ENCODE measurements at places on chromosomes 16 and 17. TPM values are rescaled to one million over a fixed set of nuclear protein-coding genes. Genes with fewer than 3 reads are reported as not detected.

The HOXB5 gene
- total RNA-seq = 0.74 TPM

The ANKRD40 gene
- total RNA-seq = 21.6 TPM

The MMP28 gene
- 32.2 TPM for total RNA-seq

The SNN gene
- 23.1 TPM for total RNA-seq

The ITGAE gene
- 30.9 TPM for total RNA-seq

The COA3 gene
- total RNA-seq = 89.4 TPM

DNA sequence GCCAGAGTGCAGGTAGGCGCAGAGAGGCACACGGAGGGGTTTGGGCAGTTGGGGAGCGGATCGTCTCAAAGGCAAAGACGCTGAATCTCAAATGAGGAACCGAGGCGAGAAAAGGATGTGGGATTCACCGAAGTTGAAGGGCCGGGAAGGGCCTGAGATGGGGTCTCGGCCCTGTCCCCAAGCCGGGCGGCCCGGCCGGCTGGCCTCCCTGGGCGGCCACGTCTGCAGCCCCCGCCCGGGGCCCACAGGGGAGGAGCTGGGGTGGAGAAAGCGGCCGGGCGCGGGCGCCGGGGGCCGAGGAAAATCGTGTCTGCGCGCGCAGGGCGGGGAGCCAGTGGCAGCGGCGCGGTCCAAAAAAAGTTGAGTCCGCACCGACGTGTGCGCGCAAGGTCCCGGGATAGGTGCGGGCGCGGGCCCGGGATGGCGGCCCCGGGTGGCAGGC is 458 bp downstream of the SLC12A4 start:
- peak overlapping the region; percentile 81 for H3K4me3 ChIP-seq
- DNase-seq = no peak
- no peaks in the 10 kb centered on the region for H3K36me3 ChIP-seq
- H3K27me3 ChIP-seq = no peaks in the 10 kb centered on the region

GRCh38 chr17:82272495-82273326 is 789 bp downstream of the CSNK1D start:
- peaks cover 67% of the 10 kb centered on the region for H3K4me1 ChIP-seq
- peak overlapping the region; percentile 57 for H3K4me3 ChIP-seq
- H3K27ac ChIP-seq = peak overlapping the region; percentile 98
- no peaks in the 10 kb centered on the region for H3K27me3 ChIP-seq

- no peak overlapping the region for H3K4me3 ChIP-seq
- H3K4me1 ChIP-seq = no peaks in the 10 kb centered on the region
- no peaks in the 10 kb centered on the region for H3K36me3 ChIP-seq
- H3K27me3 ChIP-seq = no peaks in the 10 kb centered on the region
- DNase-seq = no peak
Measured at GRCh38 chr16:24322106-24322505, 66.0 kb downstream of the CACNG3 start.

- no peak for DNase-seq
- H3K4me3 ChIP-seq = no peak overlapping the region
- no peaks in the 10 kb centered on the region for H3K27me3 ChIP-seq
- H3K36me3 ChIP-seq = no peaks in the 10 kb centered on the region
Measured at GRCh38 chr17:43604549-43604948, 57.2 kb downstream of the MEOX1 start.

DNA sequence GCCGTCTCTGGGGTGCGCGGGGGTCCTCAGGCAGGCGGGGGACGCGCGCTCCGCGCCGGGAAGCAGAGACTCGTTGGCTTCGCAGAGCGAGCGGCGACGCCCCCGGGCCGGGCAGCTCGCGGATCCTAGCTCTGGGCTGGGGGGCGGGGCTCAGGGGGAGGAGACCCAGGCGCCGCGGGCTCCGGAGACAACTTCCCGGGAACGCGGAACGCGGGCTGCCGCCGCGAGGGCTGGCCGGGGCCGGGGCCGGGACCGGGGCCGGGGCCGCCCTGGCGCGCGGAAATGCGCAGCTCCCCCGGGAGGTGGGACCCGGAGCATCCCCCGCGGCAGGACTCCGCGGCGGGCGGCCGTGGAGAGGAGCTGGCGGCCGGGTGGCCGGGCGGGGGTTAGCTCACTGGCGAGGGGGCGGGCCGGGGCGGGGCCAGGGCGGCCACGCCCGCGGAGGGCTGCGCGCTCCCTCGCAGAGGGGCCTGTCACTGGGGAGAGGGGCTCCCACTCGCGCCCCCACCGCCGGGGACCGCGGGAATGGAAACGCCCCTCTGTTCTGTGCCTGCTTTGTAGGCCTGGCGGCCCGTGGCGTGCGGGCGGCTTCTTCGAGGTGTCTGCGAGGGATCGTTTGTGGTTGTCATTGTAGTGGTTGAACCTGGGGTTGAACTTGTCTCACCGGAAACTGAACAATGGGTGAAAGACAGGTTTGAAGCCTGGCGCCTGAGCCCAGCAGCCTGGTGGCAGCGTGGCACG is at the start of gene GAS7:
TSS of gene GAS7 (minus strand) at position 98 of the 741 bp plus-strand sequence.
- H3K4me1 ChIP-seq = peaks cover 32% of the 10 kb centered on the region
- DNase-seq = no peak
- no peaks in the 10 kb centered on the region for H3K27me3 ChIP-seq
- H3K36me3 ChIP-seq = no peaks in the 10 kb centered on the region
- peak within 1 kb of the TSS; percentile 60 for H3K4me3 ChIP-seq
- peak within 1 kb of the TSS; percentile 67 for H3K27ac ChIP-seq

GRCh38 chr16:83102336-83102735 is 475.6 kb downstream of the CDH13 start:
- H3K36me3 ChIP-seq = no peaks in the 10 kb centered on the region
- no peak overlapping the region for H3K4me3 ChIP-seq
- no peaks in the 10 kb centered on the region for H3K27me3 ChIP-seq
- no peaks in the 10 kb centered on the region for H3K4me1 ChIP-seq

DNA sequence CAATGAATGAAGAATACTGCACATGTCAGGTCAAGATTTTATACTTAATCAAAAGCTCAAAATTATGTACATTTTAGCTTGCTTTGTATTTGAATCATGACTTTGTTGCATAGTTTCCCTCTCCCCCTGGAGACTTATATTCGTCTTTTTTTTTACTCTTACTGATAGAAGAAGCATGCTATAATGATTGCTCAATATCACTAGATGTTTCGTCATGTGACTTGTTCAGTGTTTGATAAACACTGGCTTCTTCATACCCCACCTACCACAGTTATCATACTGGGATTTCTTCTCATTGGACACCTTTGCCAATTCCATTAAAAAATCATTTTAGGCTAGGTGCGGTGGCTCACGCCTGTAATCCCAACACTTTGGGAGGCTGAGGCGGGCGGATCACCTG is 148.7 kb downstream of the FTO start:
- no peak overlapping the region for H3K27ac ChIP-seq
- no peaks in the 10 kb centered on the region for H3K27me3 ChIP-seq
- H3K4me1 ChIP-seq = no peaks in the 10 kb centered on the region
- H3K4me3 ChIP-seq = no peak overlapping the region
- H3K36me3 ChIP-seq = no peaks in the 10 kb centered on the region

DNA sequence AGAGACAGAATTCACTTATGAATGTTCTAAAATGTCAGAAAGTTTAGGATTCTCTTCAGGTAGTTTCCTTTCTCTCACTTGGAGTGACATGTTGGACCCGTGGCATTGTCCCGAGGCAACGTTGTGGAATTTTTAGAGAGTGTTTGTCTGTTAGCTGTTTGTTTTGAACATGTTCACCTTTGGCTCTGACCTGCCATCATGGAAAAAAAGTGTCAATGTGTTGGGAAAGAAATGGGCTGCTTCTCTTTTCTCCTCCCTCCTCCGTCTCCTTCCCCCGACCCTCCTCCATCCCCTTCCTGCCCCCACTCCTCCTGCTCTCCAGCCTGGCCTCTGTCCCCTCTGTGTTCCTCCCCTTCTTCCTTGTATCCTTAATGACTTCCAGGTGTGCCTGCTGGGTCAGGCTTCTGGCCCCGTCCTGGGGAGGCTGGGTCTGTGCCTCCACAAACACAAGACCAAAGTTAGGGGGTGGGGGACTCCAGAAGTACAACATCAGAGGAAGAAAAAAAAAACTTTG is 463.1 kb downstream of the MAF start:
- H3K27ac ChIP-seq = no peak overlapping the region
- no peaks in the 10 kb centered on the region for H3K27me3 ChIP-seq
- DNase-seq = no peak
- H3K4me3 ChIP-seq = no peak overlapping the region

DNA sequence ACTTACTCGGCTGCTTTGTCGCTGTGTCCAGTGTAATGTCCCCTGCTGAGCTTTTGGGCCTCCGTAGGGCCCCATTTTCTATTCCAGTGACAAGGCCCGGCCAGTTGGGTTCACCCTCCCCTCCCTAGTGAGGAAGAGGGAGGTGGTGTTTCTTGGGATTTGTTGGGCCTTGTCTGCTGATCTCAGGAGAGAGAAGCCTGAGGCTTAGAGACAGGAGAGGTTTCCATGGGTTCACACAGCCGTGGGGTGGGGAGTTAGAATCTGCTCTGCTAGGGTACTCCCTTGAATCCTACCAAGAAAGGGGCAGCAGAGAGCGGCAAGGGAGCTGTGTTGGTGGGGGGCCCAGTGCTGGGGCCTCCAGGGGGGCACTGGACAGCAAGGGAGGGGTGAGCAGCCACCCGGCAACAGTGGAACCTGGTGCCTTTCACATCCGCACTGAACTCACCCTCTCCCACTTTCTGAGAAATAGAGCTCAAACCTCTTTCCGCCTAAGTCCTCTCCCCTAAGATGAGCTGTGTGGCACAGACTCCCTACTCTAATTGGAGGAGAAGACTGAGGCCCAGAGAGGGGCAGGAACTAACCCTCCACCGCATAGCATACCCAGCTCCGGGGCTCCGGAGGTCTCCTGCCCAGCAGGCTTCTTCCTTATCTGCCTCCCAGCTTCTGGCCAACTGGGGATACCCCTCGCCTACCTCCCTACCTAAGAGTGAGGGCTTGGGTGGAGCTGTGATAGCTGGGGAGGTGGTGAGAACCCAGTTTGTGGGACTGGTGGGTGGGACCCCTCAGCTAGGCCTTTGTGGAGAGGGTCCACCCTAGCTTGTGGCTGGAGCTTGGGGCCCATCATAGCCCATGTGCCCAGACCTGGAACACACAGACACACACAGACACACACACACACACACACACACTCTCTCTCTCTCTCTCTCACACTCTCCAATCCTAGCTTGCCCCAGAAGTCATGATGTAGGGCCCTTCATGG is 6.8 kb downstream of the TBKBP1 start:
- no peaks in the 10 kb centered on the region for H3K36me3 ChIP-seq
- no peak overlapping the region for H3K27ac ChIP-seq
- DNase-seq = no peak
- no peak overlapping the region for H3K4me3 ChIP-seq
- H3K4me1 ChIP-seq = peaks cover 12% of the 10 kb centered on the region

Measured in vagina (tissue), 2 donors.